Cerebellar nuclear complex (tissue), 1 donor: ENCODE measurements at places on chromosomes 11 and 22.

GRCh38 chr11:71169313-71169712, 83.1 kb downstream of the SHANK2 start:
- no peak for DNase-seq

DNA sequence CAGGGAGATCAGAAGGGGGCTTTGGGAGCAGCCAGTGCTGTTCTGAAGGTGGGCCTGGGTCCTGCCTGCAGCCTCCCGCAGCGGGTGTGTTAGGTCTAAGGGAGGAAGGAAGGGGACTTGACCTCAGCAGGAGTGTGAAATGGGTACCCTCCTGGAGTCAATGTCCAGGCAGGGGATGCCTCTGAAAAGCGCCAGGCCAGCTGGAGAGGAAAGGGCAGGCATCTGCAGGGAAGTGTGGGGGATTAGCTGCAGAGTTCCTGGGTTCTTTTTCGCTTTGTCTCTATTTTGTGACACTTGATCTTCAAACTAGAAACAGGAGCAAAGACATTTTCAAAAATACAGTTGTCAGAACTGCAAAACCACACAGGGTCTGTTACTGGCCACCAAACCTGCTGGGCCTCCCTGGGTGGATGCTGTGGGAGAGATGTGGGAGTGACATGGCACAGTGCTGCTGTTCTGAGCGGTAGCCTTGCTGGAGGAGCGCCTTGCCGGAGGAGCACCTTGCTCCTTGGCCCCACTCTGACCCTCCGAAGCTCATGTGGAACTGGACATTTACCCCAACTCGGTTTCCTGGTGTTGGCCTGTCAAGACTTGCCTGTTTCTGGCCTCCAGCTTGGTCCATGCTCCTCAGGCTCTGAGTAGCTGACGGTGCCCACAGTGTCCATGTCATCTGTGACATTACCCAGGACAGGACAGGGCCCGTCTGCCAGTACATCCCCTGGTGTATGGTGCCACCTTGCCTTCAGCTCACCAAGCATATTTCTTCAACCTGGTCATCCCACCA, 25.9 kb downstream of the MED15 start:
- no peak for DNase-seq

GRCh38 chr11:10413268-10413667, 41.8 kb upstream of the AMPD3 start:
- no peak for DNase-seq

DNA sequence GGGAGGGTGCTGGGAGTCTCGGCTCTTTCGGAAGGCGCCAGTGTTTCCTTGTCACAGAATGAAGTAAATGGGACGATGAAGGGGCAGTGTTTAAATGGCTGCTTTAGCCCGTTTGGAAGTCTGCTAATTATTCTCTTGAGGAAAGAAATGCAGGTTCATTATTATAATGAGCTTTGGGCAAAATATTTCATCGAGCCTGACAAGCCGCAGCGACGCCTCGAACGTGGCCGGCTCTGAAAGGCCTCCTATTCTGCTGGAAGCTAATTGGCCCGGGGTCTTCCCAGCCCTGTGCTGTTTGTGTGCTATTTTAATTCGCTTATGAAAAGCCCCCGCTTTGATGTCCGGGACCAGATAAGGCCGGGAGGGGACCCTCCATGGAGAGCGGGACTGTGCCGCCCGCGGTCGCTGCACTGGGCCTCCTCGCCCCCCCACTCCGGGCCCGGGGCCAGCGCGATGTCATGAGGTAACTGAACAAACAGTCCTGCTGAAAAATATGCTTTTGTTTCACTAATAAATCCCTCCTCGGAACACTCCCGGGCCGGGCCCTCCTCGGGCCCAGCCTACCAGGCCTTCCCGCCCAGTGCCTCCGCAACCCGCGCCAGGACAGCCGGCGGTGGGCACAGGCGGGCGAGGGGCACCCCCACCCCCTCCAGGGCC, 78.4 kb downstream of the CDKN1C start:
- DNase-seq = no peak

- DNase-seq = no peak
Observed at GRCh38 chr11:7348432-7349304, 97.0 kb downstream of the SYT9 start.

DNA sequence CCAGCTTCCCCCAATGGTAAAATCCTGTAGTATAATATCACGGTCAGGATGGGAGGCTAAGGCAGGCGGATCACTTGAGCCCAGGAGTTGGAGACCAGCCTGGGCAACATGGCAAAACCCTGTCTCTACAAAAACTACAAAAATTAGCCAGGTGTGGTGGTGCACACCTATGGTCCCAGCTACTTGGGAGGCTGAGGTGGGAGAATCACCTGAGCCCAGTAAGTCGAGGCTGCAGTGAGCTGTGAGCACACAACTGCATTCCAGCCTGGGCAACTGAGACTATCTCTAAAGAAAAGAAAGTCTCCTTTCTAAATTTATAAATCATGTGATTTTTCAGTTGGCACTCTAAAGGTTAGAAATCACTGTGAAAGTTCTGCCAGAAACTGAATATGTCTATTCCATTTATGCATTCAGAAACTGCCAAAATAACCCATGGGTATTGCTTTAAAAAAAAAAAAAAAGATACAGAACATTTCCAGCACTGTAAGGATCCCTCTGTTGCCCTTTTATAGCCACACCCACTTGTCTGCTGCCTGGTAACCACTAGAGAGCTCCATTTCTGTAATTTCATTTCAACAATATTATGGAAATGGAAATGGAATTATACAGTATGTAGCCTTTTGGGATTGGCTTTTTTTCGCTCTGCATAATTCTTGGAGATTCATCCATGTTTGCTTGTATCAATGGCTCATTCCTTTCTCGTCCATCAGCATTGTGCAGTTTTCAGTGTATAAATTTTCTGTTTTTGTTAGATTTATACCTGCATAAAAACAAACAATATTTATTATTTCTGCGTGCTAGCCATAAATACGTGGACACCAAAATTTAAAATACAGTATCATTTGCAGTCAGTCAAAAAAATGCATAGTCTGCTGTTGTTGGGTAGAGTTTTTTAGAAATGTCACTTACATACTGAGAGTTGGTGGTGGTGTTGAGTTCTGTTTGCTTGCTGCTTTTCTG, 9.4 kb downstream of the CDC45 start:
- no peak for DNase-seq

GRCh38 chr22:50091092-50091768, 1.4 kb downstream of the MOV10L1 start:
- no peak for DNase-seq

DNA sequence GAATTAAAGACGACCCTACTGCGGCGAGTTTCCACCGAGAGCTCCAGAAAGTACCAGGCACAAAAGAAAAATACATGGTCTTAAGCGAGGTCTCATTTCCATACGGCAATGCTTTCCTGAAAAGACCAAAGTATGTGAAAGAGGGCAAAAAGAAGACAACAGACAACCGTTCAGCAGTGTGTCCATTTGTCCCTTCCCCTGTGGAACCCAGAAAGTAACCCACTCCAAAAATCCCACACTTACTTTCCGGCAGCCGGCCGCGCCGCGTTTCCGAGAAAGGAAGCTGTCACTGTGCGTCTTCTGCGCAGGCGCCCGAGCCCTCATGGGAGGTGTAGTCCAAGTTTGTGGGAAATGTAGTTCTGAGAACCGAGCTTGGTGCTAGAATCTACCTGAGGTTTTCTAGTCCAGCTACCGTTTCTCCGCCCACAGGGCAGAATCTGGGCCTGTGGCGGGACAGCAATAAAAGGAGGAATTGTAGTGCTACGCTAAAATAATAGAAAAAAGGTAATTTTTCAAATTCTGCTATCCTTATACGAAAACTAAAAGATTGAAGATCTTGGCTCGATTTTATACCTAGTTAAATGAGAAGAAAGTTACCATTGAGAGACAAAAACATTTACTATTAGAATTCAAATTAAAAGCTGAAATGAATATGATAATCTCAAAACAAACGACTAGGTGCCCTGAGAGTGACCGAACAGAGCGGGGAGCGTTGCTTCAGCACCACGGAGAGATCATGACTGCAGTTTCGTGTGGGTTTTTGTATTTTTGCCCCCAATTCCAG, at the start of gene PUS3:
Gene PUS3 (minus strand): TSS at position 280 of the 784 bp plus-strand sequence. CDS start 6,922 bp downstream, outside the sequence.
- peak; percentile 81 for DNase-seq
